ENCODE measurements at places on chromosomes 6 and 20.

GRCh38 chr20:23446505-23446904, 6.2 kb downstream of the CST11 start:
- no peak for DNase-seq

DNA sequence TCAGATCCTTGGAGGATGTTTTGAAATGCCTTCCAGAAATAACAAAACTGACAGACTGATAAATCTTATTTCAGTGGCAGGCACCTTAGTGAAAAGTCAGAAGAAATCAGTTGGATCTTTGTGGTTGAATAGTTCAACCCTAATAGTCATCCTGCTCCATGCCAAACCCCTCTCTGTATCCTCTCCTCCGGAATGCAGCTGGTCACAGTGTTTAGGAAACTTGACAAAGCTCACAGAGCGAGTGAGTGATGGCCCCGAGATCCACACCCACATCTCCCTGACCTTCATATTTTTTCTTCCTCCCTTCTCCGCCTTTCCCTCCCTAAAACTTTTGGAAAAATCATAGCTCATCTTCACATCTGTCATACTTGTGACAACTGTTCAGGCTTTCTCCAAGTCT, 464.8 kb upstream of the CDH4 start:
- DNase-seq = no peak

DNA sequence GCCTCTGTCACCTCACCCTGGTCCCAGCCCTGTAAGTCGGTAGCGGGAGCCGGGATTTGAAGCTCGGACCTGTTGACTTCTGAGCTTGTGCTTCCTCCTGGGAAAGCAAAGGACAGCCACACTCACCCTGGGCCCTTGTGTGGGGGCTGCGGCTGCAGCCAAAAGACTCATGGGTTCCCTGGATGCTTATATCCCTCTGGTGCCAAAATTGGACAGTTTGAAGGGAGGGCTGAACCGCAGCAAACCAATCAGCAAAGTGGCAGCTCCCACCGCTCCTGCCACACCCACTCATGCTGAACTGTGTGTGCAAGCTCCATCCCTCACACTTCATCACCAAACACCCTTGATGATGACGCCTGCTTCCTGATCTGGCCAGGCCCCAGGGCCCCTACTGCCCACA, 3.9 kb upstream of the CCN5 start:
- DNase-seq = no peak

GRCh38 chr6:146153040-146153758, 124.3 kb downstream of the GRM1 start:
- no peak for DNase-seq

DNA sequence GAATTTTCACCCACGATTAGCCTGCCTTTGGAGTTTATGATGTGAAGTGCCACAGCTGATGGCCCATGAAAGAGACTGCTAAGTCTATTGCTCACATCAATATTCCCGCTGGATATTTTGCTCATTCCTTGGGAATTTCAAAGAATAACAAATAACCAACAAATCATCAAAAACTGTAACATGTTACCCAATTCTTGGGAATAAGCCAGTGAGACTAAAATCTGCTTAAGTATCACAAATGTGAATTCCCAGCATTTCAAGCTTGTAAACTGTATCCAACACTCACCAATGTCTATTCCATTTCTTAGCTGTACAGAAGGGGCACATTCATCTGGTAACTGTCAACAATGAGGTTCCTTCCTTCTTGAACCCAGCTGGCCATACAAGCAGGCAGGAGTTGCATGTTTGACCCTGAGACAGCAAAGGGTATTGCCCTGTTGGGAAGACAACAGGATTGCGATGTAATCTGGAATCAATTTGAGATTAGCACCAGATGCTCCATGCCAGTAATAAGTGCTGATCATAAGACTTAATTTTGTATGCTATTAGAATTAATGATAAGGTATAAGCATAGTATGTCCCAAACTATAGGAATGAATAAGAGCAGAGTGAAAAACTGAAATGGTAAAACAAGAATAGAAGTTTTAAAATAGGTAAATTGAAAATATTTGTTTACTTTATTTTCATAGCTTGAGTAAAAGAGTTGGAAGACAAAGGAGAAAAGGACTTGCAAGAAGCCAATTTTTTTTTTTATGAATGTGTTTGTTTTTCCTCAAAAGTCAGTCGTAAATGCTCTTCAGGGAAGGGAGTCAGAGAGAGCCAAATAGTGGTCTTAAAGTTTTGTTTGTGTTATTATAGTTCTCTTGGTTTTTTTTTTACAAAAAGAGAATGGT, 58.8 kb downstream of the RSPO3 start:
- no peak for DNase-seq

DNA sequence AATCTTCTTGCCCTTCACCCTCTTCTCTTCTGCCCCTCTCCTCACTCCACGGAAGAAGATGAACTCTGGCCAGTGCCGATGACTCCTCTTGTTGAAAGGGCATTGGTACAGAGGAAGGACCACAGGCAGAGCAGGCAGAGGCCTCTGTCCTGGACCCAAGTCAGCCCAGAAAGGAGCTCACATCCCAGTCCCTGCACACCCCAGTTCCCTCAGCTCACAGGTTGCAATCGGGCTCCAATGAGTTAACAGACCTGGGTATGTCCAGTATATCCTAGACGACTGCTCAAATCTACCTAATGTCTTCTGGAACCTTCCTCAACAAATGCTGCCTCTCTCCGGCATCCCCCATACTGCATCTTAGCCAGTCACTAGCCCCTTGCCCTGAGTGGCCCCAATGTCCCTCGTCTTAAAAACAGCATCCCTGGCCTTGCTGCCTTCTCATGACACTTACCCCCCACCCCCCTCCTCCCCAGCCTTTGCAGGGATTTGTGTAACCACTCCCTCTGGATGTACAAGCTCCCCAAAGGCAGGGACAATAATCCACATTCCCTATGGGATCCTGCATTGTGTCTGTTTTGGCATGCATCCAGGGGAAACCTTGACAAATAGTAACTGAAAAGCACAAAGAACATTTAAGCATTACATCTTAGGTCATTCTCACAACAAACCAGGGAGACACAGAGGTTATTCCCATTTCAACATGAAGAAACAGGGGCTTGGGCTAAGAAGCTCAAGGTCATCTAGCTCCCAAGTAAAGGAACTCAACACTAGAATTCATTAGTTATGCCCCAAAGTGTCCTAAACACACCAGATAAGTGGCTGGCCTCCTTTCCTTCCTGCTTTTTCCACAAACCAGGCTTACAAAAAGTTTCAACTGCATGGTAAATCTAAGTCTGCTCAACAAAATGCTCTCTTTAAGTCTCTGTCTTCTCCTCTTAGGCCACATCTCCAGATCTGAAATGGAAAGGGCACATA, 45.1 kb downstream of the TRERF1 start:
- no peak for DNase-seq

DNA sequence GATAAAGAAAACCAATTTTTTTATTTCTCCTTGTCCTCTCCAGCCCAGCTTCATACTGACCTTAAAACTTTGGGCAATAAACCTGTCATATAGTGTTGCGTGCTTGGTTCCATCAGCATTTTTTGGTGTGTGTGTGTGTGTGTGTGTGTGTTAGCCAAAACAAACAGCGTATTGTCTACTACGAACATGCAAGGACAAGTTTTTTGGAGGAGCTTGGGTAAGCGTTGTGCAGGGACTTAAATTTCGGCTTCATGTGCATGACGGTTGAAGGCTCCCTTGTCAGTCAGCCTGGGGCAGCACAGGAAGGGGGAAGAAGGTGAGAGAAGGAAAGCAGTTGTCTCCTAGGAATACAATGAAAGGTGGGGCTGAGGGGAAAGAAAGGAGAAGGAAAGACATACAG, 62.0 kb upstream of the PAX1 start:
- no peak for DNase-seq

DNA sequence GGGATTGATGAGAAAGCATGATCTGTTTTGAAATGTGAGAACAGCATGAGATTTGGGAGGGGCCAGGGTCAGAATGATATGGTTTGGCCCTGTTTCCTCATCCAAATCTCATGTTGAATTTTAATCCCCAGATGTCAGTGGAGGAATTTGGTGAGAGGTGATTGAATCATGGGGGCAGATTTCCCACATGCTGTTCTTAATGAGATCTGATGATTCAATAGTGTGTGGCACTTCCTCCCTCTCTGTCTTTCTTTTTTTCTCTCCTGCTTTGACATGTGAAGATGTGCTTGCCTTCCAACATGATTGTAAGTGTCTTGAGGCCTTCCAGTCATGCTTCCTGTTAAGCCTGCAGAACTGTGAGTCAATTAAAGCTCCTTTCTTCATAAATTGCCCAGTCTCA, 1060.3 kb upstream of the CITED2 start:
- peak; percentile 17 for DNase-seq

GRCh38 chr20:47359530-47360296, 3.2 kb upstream of the ZMYND8 start:
- no peak for DNase-seq

- no peak for DNase-seq
Measured at GRCh38 chr6:31474871-31475286, 23.1 kb upstream of the MICB start.

- peak; percentile 92 for DNase-seq
Measured at GRCh38 chr6:19804205-19805128, 32.7 kb upstream of the ID4 start.

- DNase-seq = no peak
Measured at GRCh38 chr20:59630526-59630925, 26.2 kb downstream of the PHACTR3 start.

DNA sequence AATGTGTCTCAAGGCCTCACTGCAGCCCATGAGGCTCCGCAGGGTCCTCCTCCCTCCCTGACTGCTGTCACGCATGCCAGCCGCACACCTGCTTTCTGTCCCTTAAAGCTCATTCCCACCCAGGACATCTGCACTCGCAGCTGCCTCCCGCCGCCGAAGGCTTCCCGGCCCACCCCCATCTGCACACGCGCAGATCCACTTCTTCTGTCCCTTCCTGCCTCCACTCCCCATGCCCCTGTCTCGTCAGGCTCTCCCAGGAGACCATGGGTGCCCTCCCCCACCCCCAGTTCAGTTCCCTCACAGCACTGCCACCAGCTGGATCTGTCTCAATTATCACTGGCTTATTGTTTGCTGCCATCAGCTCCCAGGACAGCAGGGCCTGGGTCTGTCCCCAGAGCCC, 63.0 kb downstream of the RIPOR3 start:
- no peak for DNase-seq

GRCh38 chr6:148524471-148524882, 181.8 kb downstream of the SASH1 start:
- DNase-seq = peak; percentile 12

GRCh38 chr6:67184405-67184804, 1450.7 kb upstream of the ADGRB3 start:
- peak; percentile 18 for DNase-seq

DNA sequence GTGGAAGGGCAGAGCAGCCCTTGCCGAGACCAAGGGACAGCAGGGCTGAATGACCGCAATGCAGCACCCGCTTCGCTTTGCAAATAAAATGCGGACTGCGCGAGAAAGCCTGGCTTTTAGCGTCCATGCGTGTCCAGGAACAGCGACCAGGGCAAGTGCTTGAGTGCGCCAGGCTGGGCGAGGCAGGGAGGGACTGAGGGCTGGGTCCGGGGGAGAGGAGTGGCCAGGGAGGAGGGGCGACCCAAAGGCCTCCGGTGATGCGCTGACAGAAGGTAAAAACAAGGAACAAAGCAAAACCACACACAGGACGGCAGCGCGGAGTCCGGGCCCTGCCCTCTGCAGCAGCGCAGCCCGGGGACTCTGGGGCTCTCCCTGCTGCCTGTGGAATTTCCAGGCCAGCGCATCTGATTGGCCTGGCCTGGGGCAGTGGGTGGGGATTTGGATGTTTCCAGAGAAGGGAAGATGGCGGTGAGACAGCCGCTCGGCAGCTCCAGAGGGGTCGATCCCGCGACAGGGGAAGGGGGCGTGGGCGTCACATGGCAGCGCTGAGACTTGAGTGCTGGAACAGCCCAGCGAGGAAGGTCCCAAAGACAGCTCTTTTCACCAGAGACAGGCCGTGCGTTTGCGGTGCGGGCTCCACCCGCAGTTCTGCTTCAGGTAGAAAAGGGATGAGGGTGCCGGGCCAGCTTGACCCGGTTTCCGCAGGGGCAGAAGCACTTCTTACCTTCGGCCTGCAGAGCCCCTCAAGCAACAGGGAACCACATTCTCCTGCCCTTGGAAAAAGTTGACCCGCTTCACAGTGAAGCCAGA, 51.8 kb downstream of the SSR1 start:
- peak; percentile 71 for DNase-seq

- no peak for DNase-seq
Measured at GRCh38 chr6:150091476-150091875, 22.6 kb upstream of the ULBP3 start.

DNA sequence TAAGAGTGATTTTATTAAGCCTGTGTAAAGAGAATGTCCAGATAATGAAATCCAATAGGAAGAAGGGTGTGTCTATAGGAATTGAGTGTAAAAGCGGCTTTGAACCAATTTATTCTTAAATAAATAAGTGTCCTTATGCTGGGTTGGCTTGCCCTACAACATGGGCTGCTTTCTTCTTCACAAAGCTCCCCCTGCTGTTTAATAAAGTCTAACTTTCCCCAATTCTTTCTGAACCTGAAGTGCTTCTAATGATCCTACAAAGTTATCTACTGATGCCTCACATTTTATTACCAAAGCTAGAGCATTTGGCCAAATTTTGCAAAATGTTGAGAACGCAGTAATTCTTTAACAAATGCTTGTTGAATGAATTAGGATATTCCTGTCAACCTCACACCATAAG, 36.3 kb upstream of the SIRT5 start:
- peak; percentile 15 for DNase-seq

DNA sequence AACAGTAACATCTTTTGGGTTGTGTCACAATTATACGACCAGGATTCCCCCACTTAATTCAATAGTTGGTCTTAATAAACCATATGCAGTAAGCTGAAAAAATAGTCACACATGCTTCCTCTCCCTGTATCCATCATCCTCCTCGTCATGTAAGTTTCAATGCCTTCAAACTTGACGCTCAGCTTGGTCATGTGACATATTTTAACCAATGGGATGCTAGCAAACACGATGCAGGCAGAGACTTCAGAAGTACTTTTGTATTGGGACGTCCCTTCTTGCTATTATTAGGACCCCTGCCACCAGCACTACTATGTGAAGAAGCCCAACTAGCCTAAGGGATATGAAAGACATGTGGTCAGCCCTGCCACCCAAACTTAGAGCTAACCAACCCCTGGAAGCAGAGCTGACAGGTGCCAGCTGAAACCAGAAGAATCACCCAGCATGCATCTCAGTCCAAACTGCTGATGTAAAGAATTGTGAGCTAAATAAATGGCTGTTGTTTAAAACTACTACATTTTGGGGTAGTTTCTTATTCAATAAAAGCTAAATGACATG, 49.3 kb downstream of the CGA start:
- no peak for DNase-seq

- DNase-seq = no peak
Measured at GRCh38 chr6:136901212-136901784, 20.8 kb upstream of the SLC35D3 start.

- no peak for DNase-seq
Measured at GRCh38 chr20:2210646-2211552, 84.9 kb upstream of the TGM3 start.

GRCh38 chr6:168708984-168709383, 268.0 kb downstream of the SMOC2 start:
- DNase-seq = no peak

DNA sequence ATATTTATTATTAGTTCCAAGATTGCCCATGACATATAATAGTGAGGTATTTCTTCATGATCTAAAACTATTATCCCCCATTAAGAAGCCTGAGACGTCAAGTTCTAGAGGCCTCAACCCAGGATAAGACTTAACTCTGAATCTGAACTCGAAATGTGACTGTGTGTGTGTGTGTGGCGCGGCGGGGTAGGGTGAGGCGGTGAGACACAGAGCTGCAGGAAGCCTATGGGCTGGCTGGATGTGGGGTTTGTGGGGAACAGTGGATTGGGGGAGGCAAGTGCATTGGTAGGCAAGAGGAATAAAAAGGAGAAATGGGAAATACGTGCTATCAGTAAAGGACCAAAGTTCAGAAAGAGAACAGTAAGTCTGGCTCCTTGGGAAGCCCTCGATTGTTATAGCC, 66.5 kb upstream of the RNF146 start:
- no peak for DNase-seq
